ENCODE measurements at places on chromosomes 11 and 22.

DNA sequence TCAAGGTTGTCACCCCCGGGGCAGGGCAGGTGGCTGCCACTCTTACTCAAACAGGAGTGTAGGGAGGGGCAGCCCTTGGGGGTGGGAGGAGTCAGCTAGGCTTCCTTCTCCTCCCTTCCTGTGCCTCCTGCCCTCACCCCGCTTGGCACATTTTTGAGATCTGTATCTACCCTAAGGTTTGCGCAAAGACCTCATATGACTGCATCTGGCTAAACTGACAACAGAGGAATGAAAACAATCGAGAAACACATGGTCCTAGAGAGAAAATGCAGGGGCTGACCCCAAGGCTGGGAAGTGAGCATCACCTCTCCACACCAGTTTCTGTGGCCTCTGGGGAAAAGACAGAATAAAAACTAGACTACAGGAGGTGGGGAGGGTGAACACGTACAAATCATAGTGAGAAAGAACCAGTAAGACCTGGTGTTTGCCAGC, 28.1 kb downstream of the IGSF9B start:
- peak; percentile 40 for DNase-seq
- H3K4me3 ChIP-seq: peak overlapping the region; percentile 47
- H3K36me3 ChIP-seq: no peaks in the 10 kb centered on the region
- H3K27ac ChIP-seq: peak overlapping the region; percentile 20
- peaks cover 28% of the 10 kb centered on the region for H3K4me1 ChIP-seq

DNA sequence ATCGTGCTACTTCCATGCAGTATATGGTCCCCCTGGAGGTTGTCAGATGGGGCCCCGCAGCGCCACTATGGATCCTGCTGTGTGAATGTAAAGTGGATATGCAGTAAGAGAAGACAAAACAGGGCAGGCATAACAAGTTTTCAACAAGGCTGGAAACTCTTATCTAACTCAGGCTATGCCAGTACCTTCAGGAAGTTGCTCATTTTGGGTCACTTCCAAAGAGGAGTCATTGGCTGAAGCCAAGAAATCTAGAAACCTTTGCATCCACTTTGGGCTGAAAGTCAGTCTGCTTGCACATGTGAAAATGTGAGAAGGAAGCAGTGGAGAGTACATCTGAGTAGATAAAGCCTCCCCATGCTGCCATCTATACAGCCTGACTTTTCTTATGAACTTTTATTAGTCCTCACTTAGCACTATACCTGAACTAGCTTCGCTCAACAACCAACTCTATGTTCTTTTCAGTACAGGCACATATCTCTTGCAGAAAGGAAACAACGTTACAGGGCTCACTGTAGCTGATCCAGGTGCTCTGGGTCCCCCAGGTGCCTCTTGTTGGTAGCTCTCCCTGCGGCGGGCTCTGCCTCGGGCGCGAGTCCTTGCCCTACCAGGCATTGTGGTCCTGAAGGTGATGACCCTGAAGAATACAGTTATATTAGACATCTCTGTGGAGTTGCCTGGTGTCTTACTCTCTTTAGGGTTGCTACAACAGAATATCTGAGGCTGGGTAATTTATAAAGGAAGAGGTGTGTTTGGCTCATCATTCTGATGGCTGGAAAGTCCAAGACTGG, 12.4 kb downstream of the PIWIL3 start:
- no peaks in the 10 kb centered on the region for H3K27me3 ChIP-seq
- no peak overlapping the region for H3K27ac ChIP-seq
- no peak overlapping the region for H3K4me3 ChIP-seq
- no peaks in the 10 kb centered on the region for H3K36me3 ChIP-seq
- no peak for DNase-seq

GRCh38 chr11:68138237-68138636, 17.0 kb upstream of the CHKA start:
- no peak overlapping the region for H3K4me3 ChIP-seq
- H3K27me3 ChIP-seq: no peaks in the 10 kb centered on the region
- DNase-seq: no peak
- H3K36me3 ChIP-seq: no peaks in the 10 kb centered on the region
- no peak overlapping the region for H3K27ac ChIP-seq

DNA sequence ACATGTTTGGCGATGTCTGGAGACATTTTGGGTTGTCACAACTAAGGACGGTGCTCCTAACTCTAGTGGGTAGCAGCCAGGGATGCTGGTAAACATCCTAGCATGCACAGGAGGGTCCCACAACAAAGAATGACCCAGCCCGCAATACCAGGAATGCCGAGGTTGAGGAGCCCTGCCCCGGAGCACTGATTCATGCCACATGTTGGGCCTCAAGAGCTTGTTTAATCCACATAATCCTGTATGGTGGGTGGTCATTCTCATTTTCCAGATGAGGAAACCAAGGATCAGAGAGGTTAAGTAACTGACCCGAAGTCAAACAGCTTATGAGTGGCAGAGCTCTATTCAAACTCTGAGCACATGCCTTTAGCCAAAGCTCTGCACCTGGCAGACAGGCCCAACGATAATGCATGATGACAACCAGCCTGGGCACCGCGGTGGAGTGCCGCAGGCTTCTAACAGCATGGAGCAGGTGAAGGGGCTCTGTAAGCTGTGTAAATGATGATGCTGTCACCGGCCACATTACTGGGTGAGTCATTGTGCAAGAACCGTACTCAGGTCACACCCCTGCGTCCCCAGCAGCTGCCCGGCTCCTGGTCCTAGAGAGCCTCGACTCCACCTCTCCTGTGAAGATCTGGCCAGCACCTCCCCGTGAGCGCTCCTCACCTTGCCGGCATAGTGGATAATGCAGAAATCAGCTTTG, 58.6 kb downstream of the APOL1 start:
- H3K4me3 ChIP-seq: no peak overlapping the region
- no peak overlapping the region for H3K27ac ChIP-seq
- H3K36me3 ChIP-seq: peaks cover 93% of the 10 kb centered on the region

DNA sequence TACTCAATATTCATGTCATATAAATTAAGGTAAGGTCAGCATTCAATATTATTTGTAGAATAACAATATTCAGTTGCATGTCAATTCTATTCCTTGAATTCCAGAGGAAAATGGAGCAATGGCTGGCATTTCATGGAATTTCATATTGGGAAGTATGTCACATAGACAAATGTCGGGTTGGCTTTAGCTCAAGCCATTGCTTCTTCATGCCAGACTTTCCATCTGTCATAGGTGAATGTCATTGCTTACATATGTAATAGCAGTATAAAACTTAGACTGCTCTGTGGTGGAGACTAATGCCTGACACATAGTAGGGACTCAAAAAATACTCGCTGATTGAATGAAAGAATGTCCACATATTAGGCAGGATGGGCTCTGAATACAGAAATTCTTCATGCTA, 509.6 kb upstream of the CHORDC1 start:
- no peaks in the 10 kb centered on the region for H3K27me3 ChIP-seq
- DNase-seq: no peak

DNA sequence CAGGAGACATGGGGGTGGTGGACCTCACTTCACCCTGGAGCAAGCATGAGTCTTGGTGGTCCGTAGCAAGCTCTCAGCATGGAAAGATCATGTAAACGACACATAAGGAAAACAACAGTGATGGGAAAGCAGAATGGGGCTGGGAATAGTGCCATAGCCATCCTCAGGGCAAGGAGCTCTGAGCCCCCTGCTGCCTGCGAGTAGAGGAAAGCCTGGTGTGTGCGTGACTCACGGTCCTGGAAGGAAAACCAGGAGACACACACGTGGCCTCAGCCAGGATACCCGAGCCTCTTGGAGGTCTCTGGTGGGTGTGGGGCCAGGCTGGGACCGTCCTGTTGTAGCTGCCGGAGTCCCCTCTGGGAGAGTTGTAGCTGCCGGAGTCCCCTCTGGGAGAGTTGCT, 12.4 kb downstream of the SHANK3 start:
- H3K4me3 ChIP-seq: no peak overlapping the region
- H3K36me3 ChIP-seq: no peaks in the 10 kb centered on the region
- no peaks in the 10 kb centered on the region for H3K4me1 ChIP-seq
- H3K27ac ChIP-seq: no peak overlapping the region
- DNase-seq: no peak
- no peaks in the 10 kb centered on the region for H3K27me3 ChIP-seq

DNA sequence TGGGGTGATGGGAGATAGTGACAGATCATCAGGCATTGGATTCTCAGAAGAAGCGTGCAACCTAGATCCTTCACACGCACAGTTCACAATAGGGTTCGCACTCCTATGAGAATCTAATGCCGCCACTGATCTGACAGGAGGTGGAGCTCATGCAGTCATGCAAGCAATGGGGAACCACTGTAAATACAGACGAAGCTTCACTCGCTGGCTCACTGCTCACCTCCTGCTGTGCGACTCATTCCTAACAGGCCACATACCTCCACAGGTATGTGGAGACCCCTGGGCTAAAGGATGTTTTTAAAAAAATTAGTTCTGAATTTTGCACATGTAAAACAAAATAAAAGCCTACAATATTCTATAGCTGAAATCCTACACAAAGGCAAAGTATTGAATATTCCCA, 20.5 kb upstream of the TEAD1 start:
- H3K27me3 ChIP-seq: no peaks in the 10 kb centered on the region
- no peak overlapping the region for H3K4me3 ChIP-seq
- H3K4me1 ChIP-seq: no peaks in the 10 kb centered on the region

DNA sequence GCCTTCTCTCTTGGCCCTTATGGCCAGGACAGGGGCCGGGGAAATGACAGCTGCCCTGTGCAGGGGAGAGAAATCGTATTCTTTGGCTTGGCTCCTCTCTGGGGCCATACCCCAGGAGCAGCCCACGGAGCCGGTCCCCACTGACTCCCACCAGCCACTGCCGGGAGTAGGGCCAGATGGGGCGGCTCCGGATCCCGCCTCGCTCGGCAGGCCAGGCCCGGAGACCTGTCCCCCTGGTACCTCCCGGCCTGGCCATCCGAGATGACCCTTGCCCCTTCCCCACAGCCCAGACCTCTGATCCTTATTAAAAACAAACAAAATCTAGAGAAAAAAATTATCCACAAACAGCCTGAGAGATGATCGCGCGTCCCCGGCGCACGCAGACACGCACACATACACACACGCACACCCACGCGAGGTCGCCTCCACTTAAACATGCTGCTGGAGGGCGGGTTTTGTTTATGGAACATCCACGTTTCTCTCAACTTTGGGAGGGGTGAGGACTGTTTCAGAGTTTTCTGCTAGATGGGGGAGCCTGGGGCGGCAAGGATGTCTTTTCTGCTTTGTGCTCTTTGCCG, 59.1 kb downstream of the IGLL1 start:
- H3K4me3 ChIP-seq: peak overlapping the region; percentile 40
- no peak overlapping the region for H3K27ac ChIP-seq
- DNase-seq: no peak

- no peak for DNase-seq
- no peak overlapping the region for H3K4me3 ChIP-seq
- H3K36me3 ChIP-seq: peaks cover 29% of the 10 kb centered on the region
Observed at GRCh38 chr11:68546555-68546954, 86.0 kb downstream of the PPP6R3 start.

DNA sequence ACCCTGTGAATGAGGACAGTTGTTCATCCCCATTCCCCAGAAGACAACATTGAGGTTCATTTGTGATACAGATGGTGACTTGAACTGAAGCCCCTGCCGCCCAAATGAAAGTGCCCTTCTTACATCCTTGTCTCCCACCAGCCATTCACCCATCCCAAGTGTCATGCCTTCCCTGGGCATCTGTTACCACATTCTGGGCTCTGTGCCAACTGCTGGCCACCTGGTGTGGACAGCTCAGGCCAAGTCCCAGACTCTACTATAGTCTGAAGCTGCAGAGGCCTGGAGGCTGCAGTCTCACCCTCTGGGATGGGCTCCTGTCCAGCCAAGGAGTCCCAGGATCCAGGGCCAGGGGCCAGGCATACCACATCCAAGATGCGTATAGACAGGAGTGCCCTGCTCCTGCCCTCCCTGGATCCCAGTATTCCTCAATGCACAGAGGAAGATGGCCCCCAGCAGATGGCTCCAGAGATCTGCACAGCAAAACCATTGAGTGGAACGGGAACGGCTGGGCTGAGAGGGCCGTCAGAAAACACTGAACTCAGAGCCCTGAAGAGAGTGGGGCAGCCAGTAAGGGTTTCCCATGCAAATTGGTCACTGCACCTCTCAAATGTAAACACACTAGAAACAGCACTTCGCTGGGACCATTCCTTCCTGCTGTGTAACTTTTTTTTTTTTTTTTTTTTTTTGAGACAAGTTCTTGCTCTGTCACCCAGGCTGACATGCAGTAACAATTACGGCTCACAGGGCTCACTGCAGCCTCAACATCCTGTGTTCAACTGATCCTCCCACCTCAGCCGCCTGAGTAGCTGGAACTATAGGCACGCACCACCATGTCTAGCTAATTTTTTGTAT, 22.8 kb downstream of the ARRB1 start:
- peak overlapping the region; percentile 22 for H3K27ac ChIP-seq
- H3K27me3 ChIP-seq: no peaks in the 10 kb centered on the region
- H3K36me3 ChIP-seq: no peaks in the 10 kb centered on the region
- peaks cover 27% of the 10 kb centered on the region for H3K4me1 ChIP-seq
- peak; percentile 11 for DNase-seq

DNA sequence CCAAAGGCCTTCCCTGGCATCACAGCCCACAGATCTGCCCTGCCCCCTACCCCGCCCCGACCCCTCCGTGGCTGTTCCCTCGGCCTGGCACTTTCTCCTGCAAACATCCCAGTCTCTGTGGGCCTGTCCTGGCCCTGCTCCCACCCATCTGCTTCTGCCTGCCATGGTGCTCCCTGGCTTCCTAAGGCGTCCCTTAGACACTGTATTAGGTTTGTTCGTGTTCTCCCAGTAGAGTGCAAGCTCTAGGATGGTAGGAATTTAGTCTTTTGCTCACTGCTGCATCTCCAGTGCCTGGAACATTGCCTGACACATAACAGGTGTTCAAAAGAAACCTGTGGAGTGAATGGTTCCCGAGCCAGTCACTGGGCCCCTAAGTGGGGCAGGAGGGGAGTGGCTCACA, 69.6 kb upstream of the PITPNB start:
- no peak overlapping the region for H3K27ac ChIP-seq
- no peaks in the 10 kb centered on the region for H3K36me3 ChIP-seq
- H3K4me1 ChIP-seq: no peaks in the 10 kb centered on the region
- no peak overlapping the region for H3K4me3 ChIP-seq
- no peak for DNase-seq

- peaks cover 8% of the 10 kb centered on the region for H3K4me1 ChIP-seq
- H3K4me3 ChIP-seq: no peak overlapping the region
- DNase-seq: no peak
- no peak overlapping the region for H3K27ac ChIP-seq
- no peaks in the 10 kb centered on the region for H3K27me3 ChIP-seq
- no peaks in the 10 kb centered on the region for H3K36me3 ChIP-seq
Observed at GRCh38 chr11:63683133-63683991, 2.1 kb downstream of the RTN3 start.

- no peaks in the 10 kb centered on the region for H3K36me3 ChIP-seq
- no peak overlapping the region for H3K4me3 ChIP-seq
- H3K27me3 ChIP-seq: no peaks in the 10 kb centered on the region
- H3K4me1 ChIP-seq: no peaks in the 10 kb centered on the region
Observed at GRCh38 chr11:83661491-83662350, 375.6 kb upstream of the CCDC90B start.

GRCh38 chr11:10498022-10498400, 42.9 kb downstream of the AMPD3 start:
- no peak for DNase-seq
- H3K36me3 ChIP-seq: peaks cover 91% of the 10 kb centered on the region
- H3K27ac ChIP-seq: no peak overlapping the region
- H3K27me3 ChIP-seq: no peaks in the 10 kb centered on the region
- H3K4me3 ChIP-seq: no peak overlapping the region

- no peak for DNase-seq
- no peaks in the 10 kb centered on the region for H3K4me1 ChIP-seq
Observed at GRCh38 chr11:56922421-56922820, 66.3 kb upstream of the OR5AK2 start.

- no peaks in the 10 kb centered on the region for H3K4me1 ChIP-seq
- no peaks in the 10 kb centered on the region for H3K27me3 ChIP-seq
- no peak overlapping the region for H3K4me3 ChIP-seq
- no peak for DNase-seq
- no peaks in the 10 kb centered on the region for H3K36me3 ChIP-seq
- no peak overlapping the region for H3K27ac ChIP-seq
Observed at GRCh38 chr11:86695373-86695772, 23.0 kb upstream of the ME3 start.

Measured in effector memory CD4-positive, alpha-beta T cell (primary cell).